Fibroblast of skin of left biceps (primary cell): ENCODE measurements at places on chromosomes 1 and 21.

DNA sequence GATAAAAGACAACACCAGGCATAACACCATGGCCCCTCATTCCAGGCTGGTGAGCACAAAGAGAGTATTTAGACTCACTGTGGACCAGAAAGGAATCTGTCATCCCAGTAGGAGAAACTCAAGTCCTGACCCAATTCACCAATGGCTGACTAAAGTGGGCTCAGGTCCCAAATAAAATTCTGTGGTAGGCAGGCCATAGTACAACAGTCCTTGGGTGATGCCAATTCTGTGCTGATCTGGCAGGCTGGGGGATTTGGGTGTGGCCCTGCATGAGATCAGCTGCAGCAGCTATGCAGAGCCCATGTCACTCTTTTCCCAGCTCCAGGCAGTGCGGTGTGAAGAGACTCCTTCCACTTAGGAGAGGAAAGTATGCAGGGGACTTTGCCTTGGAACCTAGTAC lies 245.1 kb downstream of the LBR start:
- DNase-seq: no peak

GRCh38 chr1:23779826-23780371 lies 1.7 kb downstream of the PITHD1 start:
- DNase-seq: no peak

DNA sequence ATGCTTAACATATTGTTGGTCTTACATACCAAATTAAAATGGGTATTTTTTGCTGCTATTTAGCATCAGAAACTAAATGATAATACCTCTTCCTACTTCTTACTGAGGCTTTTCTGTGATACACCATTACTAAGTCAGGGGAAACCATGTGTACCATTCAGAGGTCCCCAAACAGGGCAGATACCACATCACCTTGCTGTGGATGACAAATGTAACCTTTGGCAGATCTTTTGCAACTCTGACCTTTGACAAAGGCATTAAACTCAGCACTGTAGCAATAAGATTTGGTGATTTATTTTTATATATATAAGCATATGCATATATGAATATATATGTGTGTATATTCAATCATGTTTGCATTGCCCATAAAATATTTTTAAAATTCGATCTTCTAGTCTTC lies 2.9 kb downstream of the FAM177B start:
- no peak for DNase-seq

DNA sequence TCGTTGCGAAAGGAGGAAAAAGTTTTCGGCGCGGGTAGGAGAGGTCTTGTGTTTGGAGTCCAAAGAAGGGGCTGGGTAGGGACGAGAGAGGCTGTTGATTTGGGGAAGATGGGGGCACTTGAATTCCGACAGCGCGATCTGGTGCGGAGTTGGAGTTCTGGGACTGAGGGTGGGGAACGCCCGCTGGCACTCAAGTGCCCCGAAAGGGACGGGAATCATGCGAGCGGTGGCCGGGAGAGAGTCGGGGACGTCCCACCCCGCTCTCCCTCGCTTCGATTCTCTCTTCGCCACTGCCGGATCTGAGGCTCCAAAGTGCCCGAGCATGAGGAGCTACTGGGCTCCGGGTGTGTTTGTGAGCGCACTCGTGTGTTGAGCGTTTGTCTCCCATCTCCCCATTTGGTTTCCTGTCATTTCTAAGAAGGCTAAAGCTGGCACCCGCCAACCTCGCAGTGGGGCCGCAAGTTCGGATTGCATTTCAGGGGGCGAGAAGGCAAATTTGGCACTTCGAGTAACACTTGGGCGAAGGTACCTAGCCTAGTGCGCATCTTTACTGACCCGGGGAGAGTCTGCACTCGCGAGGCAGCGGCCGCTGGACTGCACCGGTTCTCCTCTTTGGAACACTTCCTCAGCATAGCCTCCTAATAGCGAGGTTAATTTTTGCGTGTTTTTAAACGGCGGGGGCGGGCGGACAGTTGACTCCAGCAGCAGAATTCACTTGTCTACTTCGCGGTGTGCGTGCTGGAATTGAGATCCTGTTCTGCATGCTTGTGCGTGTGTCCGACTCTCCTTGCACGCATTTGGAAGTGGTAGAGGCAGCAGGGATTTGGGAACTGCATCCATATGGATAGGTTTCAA lies 1.2 kb downstream of the CHRM3 start:
- DNase-seq: no peak
